Retina (tissue), 1 donor: ENCODE measurements at places on chromosomes 6 and 20.
A peak's percentile ranks its signal among the peaks of the same experiment; 100 is the strongest.

- peak; percentile 24 for DNase-seq
These were observed 465.9 kb upstream of the BTBD3 start for GRCh38 chr20:11451793-11452291.

GRCh38 chr6:17212546-17213371 is 68.4 kb upstream of the RBM24 start:
- peak; percentile 82 for DNase-seq

DNA sequence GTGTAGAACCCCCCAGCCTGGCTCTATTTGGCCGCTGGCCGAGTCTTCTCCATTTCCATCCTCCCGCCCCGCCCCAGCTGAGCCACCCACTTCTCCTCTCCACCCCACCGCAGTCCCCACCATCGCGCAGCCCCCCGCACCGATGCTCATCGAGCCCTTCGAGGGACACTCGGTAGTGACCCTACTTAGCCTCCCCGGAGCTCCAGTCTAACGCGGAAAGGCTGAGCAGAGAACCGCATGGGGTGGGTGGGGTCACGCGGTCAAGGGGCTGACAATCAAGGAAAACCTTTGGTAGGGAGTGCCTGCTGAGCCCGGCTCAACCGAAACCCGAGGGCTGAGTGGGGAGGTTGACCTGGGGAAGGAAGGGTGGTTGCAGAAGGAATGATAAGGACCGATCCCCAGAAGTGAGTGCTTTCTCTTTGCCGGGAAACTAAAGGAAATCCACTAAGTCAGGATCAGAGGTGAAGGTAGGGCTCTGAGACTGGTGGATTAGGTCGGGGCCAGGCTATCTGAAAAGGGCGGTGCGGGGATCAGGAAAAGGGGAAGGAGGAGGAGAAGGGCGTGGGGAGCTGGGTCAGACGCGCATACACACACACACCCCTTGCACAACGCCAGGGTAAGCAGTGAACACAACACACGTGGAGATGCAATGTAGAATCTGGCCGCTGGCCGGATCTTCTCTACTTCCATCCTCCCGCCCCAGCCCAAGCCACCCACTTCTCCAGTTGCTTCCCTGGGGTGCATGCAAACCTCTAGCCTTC is 49.8 kb downstream of the CPXM1 start:
- DNase-seq = peak; percentile 57

DNA sequence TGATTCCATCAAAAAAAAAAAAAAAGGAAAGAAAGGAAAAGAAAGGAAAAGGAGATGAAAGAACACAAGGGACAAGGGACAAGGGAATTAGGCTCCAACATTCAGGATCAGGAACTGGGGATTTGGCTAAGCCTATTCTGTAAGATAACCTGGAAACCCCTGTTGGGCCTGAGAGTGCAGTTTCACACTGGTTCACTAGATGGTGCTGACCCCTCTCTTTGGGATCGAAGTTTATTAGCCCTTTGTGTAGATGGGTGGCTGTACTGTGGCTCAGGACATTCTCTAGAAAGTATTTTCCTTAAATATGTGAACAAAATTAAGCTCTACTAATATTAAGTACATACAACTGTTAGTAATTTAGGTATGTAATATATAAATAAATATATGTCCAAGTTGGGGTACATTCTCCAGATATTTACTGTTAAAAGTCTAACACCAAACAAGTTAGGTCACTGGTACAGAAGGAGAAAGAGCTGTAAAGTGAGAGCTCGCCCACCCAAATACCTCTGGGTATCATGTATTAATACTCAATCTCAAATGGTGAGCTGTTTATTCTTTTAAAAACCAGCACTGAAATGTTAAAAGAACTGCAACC is 6.3 kb downstream of the OR2A4 start:
- peak; percentile 46 for DNase-seq

DNA sequence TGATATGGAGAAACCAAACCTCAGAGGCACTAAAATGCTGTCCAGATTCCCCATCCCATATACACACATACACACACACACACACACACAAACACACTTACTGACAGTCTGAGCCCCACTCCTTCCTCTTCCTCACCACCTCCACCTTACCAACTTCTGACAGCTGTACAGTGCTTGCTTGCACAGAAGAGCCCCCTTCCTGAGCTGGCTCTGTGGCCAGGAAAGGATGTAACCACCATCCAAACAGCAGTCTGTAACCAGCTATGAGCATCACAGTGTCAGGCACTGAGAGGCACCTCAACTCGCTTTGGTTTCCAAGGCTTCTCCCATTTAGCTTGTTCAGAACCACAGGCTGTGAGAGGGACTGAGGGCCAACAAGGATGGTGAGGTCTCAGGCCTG is 5.9 kb upstream of the C6orf136 start:
- no peak for DNase-seq

GRCh38 chr6:40352006-40352405 is 235.2 kb downstream of the LRFN2 start:
- DNase-seq = no peak

DNA sequence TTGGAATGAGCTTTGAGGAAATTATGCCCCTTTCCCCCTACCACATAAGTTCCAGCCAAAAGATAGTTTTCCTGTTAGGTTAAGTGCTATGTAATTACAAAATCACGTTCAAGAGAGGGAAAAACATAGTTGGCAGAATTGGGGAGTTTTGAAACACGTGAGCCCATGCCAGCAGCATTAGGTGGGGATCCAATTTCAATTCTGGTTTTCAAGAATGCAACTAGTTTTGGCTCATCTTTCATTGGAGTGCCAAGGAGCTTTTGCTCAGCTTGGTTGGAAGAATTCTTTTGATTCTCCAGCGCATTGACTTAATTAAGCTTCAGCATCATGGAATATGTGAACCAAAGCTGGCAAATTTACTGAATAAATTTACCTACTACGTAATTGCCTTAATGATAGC is 95.9 kb downstream of the SAMD5 start:
- no peak for DNase-seq

DNA sequence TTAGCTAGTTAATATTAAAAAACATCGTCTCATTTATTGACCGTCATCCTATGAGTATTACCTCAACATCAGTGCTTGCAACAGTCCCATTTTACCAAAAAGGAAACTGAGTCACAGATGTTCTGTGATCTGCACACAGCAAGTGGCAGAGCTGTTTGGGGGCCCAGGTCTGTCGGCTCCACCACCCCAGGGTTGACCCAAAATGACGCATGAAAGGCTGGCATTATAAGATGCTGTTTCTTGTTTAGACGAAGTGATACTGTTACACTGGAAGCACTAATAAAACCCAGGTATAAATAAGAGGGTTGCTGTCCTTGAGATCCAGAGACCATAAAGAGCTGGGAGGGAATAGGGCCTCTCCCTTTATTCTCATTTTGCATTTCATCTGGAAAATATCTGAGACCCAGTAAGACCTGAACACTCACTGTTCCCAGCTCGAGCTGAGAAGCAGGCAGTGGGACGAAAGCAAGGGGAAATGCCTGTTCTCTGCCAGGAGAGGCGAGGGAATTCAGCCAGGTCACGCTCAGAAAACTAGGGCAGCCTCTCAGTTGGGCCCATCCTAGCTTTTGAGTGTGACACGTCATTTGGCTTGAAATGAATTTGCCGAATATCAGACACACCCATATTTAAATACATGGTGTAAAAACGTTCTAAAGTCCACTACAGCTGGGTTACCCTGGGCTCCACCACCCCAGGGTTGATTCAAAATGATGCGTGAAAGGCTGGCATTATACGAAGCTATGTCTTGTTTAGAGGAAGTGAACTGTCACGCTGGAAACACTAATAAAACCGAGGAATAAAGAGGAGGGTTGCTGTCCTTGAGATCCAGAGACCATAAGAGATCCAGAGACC is 1.4 kb upstream of the MICAL1 start:
- DNase-seq = no peak

- DNase-seq = no peak
These were observed 262.5 kb downstream of the CDH26 start for GRCh38 chr20:60220706-60221105.

- no peak for DNase-seq
These were observed 230.0 kb upstream of the SULF2 start for GRCh38 chr20:48015141-48015910.

DNA sequence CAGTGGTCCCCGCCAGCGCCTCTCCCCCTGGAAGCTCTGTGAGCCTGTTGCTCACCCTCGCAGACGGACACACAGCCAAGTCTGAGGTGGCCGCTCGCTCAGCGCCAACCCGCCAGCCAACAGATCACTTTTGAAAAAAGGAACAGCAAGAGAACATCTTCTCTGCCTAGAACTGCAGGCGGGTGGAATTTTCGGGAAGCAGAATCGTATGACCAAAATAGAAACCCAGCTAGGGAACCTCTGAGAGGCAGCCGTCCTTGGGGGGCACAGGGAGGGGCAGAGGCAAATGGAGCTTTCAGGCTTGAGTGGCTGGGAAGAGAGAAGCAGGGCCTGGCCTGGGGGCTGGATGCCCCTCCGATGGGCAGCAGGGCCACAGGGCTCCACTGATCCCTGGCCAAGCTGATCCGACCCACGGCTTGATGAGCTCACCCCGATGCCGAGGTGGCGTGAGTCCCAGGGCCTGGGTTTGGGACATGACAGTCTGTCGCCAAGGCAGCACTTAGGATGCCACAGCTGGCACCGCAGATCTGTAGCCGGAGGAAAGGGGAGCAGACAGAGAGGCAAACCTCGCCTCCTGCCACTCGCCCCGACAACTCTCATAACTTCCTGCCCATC is 9.8 kb downstream of the NFATC2 start:
- no peak for DNase-seq

- no peak for DNase-seq
These were observed 64.0 kb downstream of the BFSP1 start for GRCh38 chr20:17467120-17467655.

DNA sequence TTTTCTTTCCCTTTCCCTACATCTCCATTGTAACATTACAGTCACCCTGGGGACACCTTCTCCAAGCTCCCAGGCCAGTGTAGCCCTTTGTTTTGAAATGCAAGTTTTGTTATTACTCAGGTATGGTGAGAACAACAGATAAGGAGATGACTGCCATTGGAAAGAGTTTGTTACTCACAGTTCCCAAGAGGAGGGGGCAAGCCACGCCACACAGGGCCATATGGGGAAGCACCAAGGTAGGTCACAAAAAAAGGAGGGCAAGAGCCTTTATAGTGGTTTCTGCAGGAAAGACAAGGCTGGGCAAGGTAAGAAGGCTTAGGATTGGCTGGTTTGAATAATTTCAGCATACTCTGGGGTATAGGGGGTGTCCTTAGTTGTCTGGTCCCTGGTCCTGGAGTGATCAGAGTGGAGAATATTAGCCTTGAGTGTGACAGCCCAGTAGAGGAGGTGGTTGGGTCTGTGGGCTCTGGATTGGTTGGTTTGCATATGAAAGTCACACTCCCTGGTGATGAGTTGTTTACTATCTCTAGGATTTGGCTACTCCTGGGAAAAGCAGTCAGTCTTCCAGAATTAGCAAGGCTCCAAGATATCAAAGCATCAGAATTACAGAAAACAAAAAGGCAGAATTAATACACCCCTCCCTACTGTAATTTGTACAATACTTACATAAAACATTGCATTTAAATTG is 33.1 kb upstream of the SMLR1 start:
- no peak for DNase-seq

- DNase-seq = no peak
These were observed 9.0 kb upstream of the CCN6 start for GRCh38 chr6:112044856-112045255.

GRCh38 chr20:5973172-5973571 is 22.7 kb downstream of the MCM8 start:
- DNase-seq = no peak

GRCh38 chr20:37528446-37529213 is 954 bp upstream of the BLCAP start:
- no peak for DNase-seq

GRCh38 chr6:92479831-92480230 is 939.5 kb downstream of the EPHA7 start:
- DNase-seq = peak; percentile 14

DNA sequence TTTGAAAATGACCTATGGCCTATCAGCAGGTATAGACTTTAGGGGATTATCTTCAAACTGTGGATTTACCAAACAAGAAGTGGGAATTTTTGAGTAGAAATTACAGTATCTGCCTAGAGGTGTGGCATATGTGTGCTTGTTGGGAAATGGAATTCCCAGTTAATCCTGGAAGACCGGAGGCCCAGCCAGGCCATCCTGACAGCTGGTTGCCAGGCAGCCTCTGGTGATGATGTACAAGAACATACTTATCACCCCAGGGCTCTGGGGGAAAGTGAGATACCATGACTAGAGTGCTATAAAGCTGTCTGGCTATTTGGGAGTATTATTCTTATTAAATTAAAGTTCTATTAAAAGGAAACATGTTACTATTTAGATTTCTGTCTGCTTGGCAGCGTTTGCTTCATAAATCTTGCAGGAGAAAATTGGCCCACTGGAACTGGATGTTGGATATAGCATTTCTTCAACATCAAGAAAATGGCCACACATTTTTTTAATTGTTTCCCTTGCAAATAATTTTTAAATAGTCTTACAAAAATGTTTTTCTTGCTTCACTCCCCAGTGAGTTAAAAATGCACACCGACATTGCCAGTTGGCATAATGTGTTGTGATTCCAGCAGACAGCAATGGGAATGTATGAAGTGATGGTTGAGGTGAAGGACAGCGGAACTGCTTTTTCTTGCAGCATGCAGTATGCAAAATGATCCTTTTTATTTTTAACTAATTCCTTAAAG is 187.8 kb downstream of the MYLK4 start:
- no peak for DNase-seq

- DNase-seq = no peak
These were observed 196.1 kb downstream of the LRFN2 start for GRCh38 chr6:40391086-40391485.

DNA sequence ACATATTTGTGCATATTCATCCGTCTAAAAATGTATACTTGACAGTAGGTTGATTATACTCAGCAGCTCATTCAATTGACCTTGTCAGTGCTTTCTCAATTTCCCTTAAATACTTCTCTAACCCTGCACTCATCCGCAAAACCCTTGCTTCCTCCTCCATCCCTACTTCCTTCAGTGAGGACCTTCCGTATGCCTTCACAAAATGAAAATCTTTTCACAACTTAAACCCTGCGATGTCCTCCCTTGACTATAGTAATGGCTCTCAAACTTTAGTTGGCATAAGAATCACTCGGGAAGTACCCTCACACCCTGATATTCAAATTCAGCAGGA is 5.2 kb downstream of the MBOAT1 start:
- DNase-seq = no peak

GRCh38 chr6:145075425-145075824 is 659.9 kb downstream of the EPM2A start:
- no peak for DNase-seq

GRCh38 chr6:137806914-137807682 is 60.0 kb upstream of the TNFAIP3 start:
- DNase-seq = no peak

- DNase-seq = no peak
These were observed 70.8 kb upstream of the DYNLRB1 start for GRCh38 chr20:34445177-34446065.

DNA sequence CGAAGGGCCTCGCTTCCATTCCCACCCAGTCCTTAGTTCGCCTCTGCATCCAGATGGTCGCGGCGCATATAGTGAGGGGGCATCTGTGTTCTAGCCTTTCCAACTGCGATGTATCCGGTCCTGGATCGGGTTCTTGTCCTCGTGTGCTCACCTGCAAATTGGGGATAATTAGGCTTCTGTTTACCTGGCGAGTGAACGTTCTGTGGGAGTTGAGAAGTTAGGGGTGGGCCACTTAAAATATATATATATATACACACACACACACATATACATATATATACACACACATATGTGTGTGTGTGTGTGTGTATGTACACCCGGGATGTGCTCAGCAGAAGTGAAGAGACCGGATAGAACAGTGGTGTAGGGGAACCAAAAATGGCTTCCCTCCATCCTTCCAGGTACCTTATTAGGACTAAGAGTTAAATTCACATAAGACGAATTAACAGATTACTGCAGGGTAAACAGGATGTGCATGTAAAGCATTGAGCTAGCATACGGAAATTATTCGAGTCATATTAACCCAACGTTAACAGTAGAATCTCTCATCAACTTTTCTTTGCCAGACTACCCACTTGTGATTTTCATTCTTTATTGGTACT is 537 bp downstream of the CSTF1 start:
- DNase-seq = no peak
